ENCODE measurements at places on chromosomes 1 and 21. TPM values are rescaled to one million over a fixed set of nuclear protein-coding genes. Genes with fewer than 3 reads are reported as not detected.

The E2F2 gene
- total RNA-seq, result 0.24 TPM

The C1orf116 gene
- 0.16 TPM for total RNA-seq

The CNR2 gene
- not detected for total RNA-seq

The LRRN2 gene
- not detected for total RNA-seq

The CFHR2 gene
- total RNA-seq, result not detected

The AADACL4 gene
- total RNA-seq, result not detected

The TRIM46 gene
- 7.4 TPM for total RNA-seq

The NEXN gene
- total RNA-seq, result 5.4 TPM

The AGO4 gene
- 22.2 TPM for total RNA-seq

The LORICRIN gene
- not detected for total RNA-seq

The CDA gene
- total RNA-seq, result 1.5 TPM

The PAQR7 gene
- 18.8 TPM for total RNA-seq

The FAM72B gene
- total RNA-seq, result 1.8 TPM

The ZNF436 gene
- 31.9 TPM for total RNA-seq

The KIF21B gene
- 0.12 TPM for total RNA-seq

The RHD gene
- total RNA-seq, result not detected

The KCNT2 gene
- total RNA-seq, result 4.7 TPM

The SPRR2E gene
- total RNA-seq, result not detected

The CFAP74 gene
- not detected for total RNA-seq

The APCS gene
- total RNA-seq, result not detected

The ZMYM1 gene
- 26.0 TPM for total RNA-seq

The NMNAT2 gene
- 3.3 TPM for total RNA-seq

The LPAR3 gene
- 16.9 TPM for total RNA-seq

The CELA3A gene
- not detected for total RNA-seq

The SYCP1 gene
- total RNA-seq, result not detected

The DHDDS gene
- 76.9 TPM for total RNA-seq

The ARHGEF10L gene
- 29.5 TPM for total RNA-seq

The LYPD8 gene
- total RNA-seq, result not detected

The RASAL2 gene
- total RNA-seq, result 53.7 TPM

The TLR5 gene
- 0.81 TPM for total RNA-seq

The IVNS1ABP gene
- 46.3 TPM for total RNA-seq

The MATN1 gene
- 0.36 TPM for total RNA-seq

The GPR37L1 gene
- not detected for total RNA-seq

The SLC27A3 gene
- total RNA-seq, result 14.3 TPM

The RGS18 gene
- not detected for total RNA-seq

The PLA2G4A gene
- 7.0 TPM for total RNA-seq

The KCNJ15 gene
- 1.9 TPM for total RNA-seq

The PCSK9 gene
- 14.8 TPM for total RNA-seq

The DTL gene
- 2.9 TPM for total RNA-seq

The TRPM2 gene
- total RNA-seq, result under 0.01 TPM

The RNU1-4 gene
- total RNA-seq, result under 0.01 TPM

The PLA2G2F gene
- total RNA-seq, result not detected

The LRRC38 gene
- under 0.01 TPM for total RNA-seq

The MYBPH gene
- total RNA-seq, result not detected

The TMPRSS2 gene
- not detected for total RNA-seq

The NGF gene
- 30.6 TPM for total RNA-seq

The RBP7 gene
- total RNA-seq, result not detected

The MAB21L3 gene
- total RNA-seq, result 0.32 TPM

The FLG2 gene
- not detected for total RNA-seq

The TMEM50B gene
- total RNA-seq, result 46.3 TPM

The CYP4Z1 gene
- not detected for total RNA-seq

The ZMPSTE24 gene
- total RNA-seq, result 68.7 TPM

The SPRR2F gene
- total RNA-seq, result not detected
